ENCODE measurements at places on chromosomes 3 and 15.
A peak's percentile ranks its signal among the peaks of the same experiment; 100 is the strongest.

- no peak for DNase-seq
Observed at GRCh38 chr3:190289989-190290388, 32.3 kb downstream of the CLDN1 start.

DNA sequence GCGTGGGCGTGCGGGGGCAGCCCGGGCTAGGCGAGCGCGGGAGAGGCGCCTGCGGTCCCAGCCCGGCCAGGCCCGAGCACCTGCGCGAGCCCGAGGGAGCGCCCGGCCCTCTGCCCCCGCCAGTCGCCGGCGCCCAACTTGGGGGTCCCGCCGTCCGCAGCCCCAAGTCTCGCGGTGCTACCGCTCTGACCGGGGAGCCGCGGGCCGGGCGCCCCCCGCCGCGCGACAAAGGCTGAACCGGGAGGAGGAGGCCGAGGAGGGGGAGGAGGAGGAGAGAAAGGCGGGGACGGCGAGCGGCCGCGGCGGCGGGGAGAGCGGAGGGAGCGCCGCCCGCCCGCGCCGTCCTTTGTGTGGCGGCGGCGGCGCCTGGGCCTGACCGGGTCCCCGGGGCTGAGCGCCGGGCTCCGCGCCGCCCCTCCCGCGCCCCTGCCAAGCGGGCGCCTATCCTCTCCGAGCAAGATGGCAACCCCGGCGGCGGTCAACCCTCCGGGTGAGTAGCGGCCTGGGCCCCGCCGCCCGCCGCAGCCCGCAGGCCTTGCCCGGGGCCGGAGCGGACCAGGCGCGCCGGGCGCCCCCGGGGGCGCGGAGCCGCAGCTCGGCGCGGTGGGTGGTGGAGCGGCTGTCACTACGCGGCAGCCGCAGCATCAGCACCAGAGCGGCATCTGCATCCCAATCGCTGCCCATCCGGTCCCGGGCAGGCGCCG lies at the start of gene ARNT2:
ARNT2 (plus strand) TSS at position 326 of the 704 bp plus-strand sequence; CDS start at position 460, 134 bp downstream.
- DNase-seq: no peak

DNA sequence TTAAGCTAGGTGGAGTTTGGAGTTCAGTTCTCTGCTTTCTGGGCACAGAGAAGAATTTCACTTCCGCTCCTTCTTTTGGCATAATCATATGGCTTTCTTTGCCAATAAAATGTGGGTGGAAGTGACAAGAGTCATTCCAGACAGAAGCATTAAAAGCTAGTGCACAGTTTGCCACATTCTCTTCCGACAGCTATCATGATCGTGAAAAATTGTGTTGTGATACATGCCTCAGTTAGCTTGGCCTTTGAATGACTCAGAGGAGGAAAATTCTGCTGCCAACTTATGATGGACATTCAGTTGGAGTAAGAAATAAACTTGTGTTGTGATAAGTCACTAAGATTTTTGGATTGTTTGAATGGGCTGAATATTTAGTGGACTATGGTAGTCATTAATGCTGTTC lies 291.7 kb upstream of the SATB1 start:
- DNase-seq: no peak

DNA sequence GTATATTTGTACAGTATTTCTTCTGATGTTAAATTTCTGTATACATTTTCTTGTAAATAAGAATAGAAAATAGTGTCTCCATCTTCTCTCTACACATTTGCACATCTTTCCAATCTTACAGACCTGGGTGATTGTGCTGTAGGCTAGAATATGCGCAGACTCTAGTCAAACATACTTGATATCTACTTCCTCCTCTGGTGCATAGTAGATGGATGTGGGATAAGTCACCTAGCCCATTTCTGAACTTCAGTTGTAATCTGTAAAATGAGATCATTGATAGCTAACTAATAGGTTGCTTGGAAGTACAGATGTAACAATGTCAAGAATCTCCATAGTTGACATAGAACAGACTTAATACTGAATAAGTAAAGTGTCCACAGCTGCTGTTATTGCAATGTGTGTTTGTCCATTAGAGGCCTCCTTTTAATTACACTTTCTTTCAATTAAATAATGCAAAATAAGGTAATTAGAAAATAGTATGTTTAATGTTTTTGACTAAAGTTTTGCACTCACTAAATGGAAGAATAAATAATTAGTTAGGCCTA lies 46.7 kb downstream of the ALCAM start:
- DNase-seq: no peak

GRCh38 chr3:61965770-61966131 lies 404.4 kb downstream of the PTPRG start:
- no peak for DNase-seq

DNA sequence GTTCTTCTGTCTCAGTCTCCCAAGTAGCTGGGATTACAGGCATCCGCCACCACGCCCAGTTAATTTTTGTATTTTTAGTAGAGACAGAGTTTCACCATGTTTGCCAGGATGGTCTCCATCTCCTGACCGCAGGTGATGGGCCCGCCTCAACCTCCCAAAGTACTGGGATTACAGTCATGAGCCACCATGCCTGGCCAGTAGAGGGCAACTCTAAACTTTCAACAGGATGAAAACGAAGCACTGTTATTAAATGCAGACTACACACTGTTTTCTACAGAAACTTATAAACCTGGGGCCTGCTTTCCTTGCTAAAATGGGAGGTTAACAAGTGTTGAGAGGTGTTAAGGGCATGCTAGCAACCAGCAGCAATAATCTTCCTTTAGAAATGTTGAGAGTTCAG lies 7.6 kb downstream of the ARPC4 start:
- DNase-seq: no peak

DNA sequence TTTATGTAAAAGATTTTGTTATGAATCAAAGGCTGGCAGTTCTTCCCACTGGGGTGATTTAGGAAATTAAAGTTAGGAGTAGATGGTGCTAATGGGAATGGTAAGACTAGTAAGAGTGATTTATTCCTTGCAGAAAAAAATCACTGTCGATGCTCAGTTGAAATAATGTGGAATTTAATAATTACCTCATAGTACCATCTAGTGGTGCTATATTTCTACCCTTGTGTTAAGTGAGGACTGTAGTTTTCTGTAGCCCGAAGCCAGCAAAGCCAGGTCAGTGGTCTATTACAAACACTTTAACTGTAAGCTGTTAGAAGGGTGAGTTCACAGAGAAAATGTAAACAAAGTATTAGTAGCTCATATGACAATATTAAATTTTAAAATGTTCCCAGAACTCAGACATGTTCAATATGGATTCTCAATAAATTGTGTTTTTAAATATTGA lies 39.5 kb upstream of the GOLGA8J start:
- DNase-seq: no peak

DNA sequence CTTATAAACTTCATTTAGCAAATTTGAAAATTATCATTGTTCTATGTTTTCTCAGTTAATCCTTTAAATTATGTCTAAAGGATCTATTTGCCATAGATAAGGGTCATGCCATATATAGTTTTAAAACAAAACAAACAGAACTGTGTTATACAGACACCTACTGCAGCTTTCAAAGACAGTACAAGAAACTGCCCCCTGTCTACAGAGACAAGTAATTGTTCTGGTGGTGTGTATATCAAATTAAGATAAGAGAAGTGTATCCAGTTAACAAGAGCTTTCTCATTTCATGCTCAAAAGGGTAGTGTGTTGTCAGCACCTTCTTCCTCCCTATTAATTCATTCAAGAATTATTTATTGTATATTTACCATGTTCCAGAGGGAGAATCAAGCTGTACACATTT lies 201.2 kb downstream of the FMN1 start:
- no peak for DNase-seq

- DNase-seq: no peak
Observed at GRCh38 chr15:92519709-92520108, 126.0 kb downstream of the ST8SIA2 start.

DNA sequence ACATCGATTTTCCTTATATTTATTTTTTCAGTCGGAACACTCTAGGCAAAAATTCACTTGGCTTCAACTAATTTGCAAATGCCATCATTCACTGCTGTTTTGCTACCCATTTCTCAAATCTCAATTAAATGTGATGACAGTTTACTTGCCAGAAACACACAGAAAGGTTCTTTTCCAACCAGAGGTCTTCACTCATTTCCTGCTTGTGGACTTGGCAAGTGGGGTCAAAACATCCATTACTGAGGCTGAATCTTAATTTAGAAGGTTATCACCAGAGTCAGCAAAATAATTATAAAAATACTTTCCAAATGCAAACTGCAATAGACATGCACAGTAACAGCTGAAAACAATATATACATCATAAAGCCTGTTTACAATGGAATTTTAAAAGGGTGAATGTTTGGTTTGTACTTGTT lies 625.4 kb upstream of the TBL1XR1 start:
- DNase-seq: no peak

DNA sequence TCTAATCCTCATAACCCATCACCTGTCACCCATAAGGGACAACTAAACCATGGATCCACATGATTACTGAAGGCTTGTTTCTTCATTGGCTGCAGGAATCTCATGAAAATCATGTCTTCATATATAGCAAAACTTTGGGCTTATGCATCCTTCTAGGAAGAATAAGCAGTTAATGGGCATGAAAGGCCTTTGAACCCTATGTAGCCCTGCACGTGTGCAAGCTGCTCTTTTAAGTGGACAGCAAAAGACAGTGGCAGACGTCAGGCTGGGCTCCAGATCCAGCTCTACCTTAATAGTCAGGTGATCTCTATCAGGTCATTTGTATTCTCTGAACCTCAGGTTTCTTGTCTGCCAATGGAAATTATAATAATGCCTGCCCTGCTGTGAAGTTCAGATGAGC lies 18.9 kb downstream of the CYP19A1 start:
- DNase-seq: no peak

DNA sequence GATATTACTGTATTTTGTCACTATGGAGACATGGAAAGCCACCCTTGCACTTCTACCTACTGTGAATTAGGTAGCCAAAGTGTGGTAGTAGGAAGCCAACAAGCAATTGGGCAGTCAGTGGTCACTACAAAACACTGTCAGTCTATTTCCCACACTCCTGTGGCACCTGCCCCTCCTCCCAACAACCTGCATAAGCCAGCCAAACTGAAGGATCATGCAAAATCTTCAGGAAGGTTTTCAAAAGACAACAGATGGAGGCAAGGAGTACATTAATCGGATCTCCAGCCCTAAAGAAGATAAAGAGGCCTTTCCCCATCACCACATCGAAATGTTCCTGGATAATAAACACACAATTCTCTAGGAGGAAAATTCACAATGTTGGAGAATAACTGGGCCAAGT lies 11.9 kb downstream of the POMGNT2 start:
- DNase-seq: no peak

DNA sequence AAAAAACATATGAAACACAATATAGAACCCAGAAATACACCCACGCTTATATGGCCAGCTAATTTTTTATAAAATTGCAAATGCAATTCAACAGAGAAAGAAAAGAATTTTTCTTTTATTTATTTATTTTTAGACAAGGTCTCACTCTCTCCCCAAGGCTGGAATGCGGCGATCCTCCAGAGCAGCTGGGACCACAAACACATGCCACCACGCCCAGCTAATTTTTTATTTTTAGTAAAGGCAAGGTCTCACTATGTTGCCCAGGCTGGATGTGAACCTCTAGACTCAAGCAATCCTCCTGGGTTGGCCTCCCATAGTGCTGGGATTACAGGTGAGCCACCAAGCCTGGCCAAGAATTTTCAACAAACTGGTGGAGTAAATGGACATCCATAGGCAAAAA lies 117.9 kb downstream of the SCAPER start:
- DNase-seq: no peak

GRCh38 chr3:32733631-32734229 lies 48.7 kb downstream of the CNOT10 start:
- DNase-seq: peak; percentile 19

- DNase-seq: no peak
Observed at GRCh38 chr15:85730001-85730820, 64.5 kb downstream of the KLHL25 start.

DNA sequence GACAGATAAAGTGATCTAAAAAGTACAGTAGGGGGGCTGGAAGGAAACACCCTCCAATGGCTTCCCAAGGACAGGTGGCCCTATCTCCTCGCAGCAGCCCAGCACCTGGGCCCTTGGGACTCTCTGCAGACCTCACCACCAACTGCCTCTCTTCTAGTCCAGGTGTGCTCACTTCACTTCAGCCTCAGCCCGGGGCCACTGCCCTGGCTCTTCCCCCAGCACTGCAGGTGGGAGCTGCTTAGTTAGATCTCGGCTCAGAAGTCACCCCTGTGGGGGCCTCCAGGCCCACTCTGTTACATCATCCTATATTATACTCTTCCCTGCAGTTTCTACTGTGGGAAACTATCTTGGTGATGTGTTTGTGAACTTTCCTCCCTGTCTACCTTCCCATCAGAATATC lies 2.0 kb downstream of the KLF15 start:
- DNase-seq: no peak

DNA sequence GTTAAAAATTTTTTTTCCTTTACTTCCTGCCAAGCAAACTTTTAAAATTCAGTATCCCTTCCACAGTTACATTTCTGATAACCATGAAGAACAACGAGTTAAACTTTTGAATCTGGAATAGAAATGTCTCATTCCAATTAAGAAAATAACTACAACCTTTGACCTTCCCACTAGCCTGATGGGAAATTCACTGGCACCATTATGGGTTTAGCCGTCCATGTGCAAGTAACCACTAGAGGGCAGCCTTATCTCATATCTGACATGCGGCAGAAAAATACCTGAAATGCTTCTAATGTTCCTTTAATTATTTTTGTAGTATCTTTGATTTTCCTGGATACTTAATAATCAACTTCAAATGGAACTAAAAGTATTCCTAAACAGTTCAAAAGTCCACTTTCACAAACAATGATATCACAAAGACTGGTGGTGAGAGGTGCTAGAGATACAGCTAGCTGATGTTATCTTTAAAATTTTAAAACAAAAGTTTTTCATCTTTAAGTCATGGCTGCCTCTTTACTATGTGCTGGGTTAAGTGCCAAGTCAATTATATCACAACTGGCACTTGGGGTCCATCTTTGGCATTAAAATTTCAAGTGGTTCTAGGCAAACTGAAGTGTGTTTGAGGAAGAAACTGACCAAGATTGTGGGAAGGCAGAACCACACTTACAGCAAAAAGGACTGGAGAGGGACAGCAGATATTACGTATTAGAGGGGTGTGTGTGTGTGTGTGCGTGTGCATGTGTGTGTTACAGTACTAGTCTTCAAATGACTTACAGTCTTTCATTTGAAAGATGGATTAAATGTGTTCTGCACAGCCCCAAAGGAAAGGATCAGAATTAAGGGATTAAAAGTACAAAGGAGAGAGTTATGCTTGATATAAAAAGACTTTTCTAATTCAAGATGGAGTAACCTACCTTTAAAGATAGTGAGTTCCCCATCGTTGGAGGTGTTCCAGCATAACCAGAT lies 107.1 kb upstream of the ICE2 start:
- DNase-seq: no peak
